Activated CD4-positive, alpha-beta T cell treated with anti-CD3 and anti-CD28 coated beads for 4 hours (primary cell): ENCODE measurements at places on chromosomes 3 and 15.
A peak's percentile ranks its signal among the peaks of the same experiment; 100 is the strongest.

DNA sequence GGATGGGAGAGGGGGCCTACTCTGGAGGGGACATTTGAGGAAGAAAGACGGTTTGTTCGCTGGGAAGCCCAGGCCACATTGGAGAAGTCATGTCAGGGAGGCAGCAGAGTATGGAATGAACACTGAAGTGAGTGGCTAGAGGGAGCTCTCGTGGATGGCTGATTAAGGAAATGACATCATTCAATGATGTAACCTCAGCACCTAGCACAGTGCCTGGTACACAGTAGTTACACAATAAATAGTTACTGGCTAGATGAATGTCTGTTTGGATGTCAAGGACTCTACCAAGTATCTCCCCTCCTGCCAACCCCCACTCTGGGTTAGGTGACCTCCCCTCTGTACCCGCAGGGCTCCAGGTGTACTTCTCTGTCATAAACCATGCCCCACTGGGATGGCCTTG lies 121.1 kb downstream of the CLSTN2 start:
- DNase-seq = no peak

DNA sequence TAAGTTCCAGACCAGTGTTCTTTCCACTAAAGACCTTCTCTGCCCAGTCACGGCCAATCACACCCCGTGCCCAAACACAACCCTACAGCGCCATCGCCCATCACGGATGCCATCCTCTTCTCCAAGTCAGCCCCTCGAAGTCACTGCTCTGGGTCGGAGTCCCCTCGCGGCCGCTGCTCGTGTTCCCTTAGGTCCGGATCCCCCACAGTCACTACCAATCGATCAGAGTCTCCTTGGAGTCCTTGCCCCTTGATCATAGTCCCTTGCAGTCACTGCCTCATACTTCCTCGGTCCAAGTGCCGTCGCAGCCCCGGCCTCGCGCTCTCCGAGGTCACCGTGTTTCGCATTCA lies 461 bp downstream of the PCYT1A start:
- peak; percentile 15 for DNase-seq

- DNase-seq = no peak
These were observed 8.8 kb upstream of the DNAJA4 start for GRCh38 chr15:78255421-78256043.

DNA sequence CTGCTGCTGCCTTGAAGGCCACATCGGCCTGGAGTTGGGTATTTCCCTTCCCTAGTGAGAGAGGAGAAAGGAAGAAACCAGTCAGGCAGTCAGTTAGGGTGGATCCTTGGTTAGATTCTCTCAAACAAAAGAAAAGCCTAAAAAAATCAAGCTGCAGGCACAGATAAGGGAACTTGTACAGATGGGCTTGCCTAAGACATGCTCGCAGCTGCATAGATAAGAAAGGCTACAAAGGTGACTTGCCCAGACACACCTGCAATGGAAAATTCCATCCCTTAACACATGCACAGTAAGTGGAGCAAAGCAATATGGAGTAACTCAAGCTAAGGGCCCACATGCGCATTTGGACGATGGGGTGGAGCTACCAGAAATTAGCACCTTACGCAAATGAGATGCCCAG lies 199.7 kb upstream of the ARPP21 start:
- no peak for DNase-seq

DNA sequence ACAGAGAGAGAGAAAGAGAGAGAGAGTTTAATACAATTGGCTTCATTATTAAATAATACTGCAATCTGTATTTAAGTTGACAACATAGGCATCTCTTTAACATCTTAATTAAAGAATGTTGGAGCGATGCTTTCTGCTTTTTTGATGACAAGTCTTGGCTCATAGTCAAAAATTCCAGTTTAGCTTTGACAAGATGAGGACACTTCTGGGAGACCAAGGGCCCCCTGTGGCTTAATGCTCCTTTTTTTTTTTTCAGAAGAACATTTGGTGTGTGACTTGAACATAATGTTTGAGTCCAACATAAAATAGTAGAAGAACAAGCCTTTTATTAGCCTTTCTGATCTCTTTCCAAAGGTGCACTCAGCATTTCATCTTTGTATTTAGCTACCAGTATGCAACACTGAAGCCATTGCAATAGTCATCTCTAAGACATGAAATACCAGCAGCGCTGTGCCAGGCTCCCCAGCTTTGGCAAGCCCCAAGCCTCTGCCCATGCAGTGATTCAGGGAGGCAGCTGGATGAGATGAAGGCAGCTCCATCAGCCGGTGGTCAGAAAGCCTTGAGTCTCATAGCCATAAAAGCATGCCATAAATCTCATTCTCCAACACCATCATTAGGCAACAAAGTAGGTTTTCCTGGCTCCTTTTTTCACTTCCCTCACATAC lies 349.4 kb upstream of the SEMA6D start:
- DNase-seq = no peak

GRCh38 chr3:186901135-186901734 lies 29.1 kb upstream of the ST6GAL1 start:
- no peak for DNase-seq

DNA sequence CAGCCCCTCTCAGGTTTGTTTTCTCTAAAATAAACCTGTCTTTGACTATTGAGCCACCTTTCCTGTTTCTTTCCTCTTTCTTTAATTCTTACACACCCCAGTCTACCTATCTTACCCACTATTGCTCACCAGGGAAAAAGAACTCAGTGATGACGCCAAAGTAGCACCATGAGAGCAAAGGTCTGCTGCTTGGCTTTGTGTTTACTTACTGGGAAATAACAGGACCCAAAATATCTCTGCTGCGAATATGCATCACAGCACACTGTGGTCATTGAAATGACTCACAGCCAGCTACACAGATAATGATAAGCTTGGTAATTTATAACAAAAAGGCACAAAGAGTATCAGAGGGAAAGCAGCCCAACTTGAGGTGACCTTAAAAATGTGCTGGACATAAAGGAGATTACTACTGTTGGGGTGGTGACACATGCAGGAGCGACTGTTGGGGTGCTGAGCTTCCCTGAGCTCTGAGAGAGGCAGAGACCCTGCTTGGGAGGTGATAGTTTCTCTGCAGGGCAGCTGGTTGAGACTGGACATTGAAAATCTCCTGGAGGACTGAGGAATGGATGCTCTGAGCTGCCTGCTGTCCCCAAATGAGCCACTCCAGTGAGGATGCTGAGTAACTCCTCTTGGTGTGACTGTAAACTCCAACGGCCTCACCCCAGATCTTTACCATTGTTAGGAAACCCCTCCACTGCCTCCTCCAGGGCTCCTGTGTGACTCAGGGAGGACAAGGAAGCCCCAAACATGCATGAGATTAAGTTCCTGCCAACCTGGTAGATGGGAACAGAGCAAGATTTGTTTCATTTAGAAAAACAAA lies 14.5 kb downstream of the EFCAB12 start:
- no peak for DNase-seq

GRCh38 chr3:195197765-195198425 lies 73.1 kb downstream of the XXYLT1 start:
- no peak for DNase-seq

- DNase-seq = no peak
These were observed 1.3 kb downstream of the SLC6A6 start for GRCh38 chr3:14403619-14404155.

- DNase-seq = no peak
These were observed 386.9 kb downstream of the FEZF2 start for GRCh38 chr3:61986473-61986872.

- peak; percentile 15 for DNase-seq
These were observed 239.7 kb upstream of the BHLHE40 start for GRCh38 chr3:4739289-4740236.
